ENCODE measurements at places on chromosomes 12 and 14. TPM values are rescaled to one million over a fixed set of nuclear protein-coding genes. Genes with fewer than 3 reads are reported as not detected.

Gene PEBP1
- 344 TPM for polyA plus RNA-seq

Gene OTOGL
- not detected for polyA plus RNA-seq

Gene LYZ
- 0.09 TPM for polyA plus RNA-seq

Gene C3AR1
- polyA plus RNA-seq: 6.5 TPM

Gene RNF212B
- not detected for polyA plus RNA-seq

GRCh38 chr12:4849115-4849541 lies 60.6 kb upstream of the KCNA1 start:
- H3K27me3 ChIP-seq: no peaks in the 10 kb centered on the region
- no peak for DNase-seq
- H3K27ac ChIP-seq: no peak overlapping the region
- no peak overlapping the region for H3K4me3 ChIP-seq
- no peaks in the 10 kb centered on the region for H3K36me3 ChIP-seq

DNA sequence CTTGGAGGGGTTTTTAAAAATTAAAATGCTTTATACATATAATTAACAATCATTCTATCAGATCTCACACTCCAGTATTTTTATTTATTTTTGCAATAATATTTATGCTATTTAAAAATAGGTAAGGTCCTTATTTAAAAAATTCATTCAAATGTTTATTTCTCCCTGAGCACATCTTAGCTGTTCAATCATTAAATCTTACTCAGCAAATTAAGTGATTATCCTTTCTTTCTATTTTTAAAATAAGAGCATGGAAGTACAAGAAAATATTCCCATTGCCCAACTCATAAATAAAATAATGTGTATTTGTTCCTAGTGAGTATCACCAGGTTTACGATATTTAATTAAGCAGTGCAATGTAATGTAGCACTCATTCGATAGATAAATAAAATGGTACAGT lies 357.2 kb upstream of the RPL10L start:
- DNase-seq: no peak
- H3K36me3 ChIP-seq: no peaks in the 10 kb centered on the region
- no peaks in the 10 kb centered on the region for H3K4me1 ChIP-seq
- no peak overlapping the region for H3K4me3 ChIP-seq
- no peaks in the 10 kb centered on the region for H3K27me3 ChIP-seq

GRCh38 chr14:36426836-36427235 lies 93.2 kb downstream of the NKX2-1 start:
- H3K27me3 ChIP-seq: peaks cover 20% of the 10 kb centered on the region
- no peaks in the 10 kb centered on the region for H3K4me1 ChIP-seq
- no peaks in the 10 kb centered on the region for H3K36me3 ChIP-seq
- H3K4me3 ChIP-seq: no peak overlapping the region
- no peak overlapping the region for H3K27ac ChIP-seq

DNA sequence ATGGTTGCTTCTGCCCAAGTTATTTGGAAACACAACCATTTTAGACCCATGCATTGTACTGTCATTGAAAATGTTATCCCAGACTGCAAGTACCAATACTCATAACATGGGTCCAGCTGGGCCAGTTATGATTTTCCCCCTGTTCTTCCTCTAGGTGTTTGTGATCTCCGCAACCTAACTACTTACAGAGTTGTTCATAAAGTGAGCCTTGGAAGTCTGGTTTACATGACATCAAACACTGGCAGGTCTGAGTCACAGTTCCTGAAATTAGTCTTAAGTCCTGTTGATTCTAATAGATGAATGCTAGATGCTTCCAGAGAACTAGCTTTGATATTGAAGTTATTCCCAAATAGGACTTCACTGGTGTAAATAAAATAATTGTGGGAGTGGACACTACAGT lies 487.0 kb downstream of the MED13L start:
- DNase-seq: no peak
- H3K4me3 ChIP-seq: no peak overlapping the region
- no peak overlapping the region for H3K27ac ChIP-seq

DNA sequence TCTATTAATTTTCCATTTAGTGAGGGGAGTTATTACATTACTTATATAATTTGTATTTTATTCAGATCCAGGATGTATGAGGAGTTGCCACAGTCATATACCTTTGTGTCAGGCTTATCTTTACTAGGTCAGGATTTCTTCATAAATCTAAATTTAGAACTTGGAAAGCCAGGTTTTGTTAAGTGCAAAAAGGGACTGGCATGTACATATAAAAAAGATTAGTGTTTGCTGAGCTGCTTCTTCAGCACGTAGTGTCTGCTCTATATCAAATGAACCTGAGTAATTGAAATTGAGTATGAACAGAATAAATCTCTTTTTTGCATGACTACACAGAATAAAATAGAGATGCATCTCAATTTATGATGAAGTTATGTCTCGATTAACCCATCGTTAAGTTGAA lies 157.4 kb downstream of the NUBPL start:
- no peak overlapping the region for H3K4me3 ChIP-seq
- H3K4me1 ChIP-seq: peaks cover 2% of the 10 kb centered on the region
- H3K36me3 ChIP-seq: peaks cover 30% of the 10 kb centered on the region
- DNase-seq: no peak
- no peak overlapping the region for H3K27ac ChIP-seq

DNA sequence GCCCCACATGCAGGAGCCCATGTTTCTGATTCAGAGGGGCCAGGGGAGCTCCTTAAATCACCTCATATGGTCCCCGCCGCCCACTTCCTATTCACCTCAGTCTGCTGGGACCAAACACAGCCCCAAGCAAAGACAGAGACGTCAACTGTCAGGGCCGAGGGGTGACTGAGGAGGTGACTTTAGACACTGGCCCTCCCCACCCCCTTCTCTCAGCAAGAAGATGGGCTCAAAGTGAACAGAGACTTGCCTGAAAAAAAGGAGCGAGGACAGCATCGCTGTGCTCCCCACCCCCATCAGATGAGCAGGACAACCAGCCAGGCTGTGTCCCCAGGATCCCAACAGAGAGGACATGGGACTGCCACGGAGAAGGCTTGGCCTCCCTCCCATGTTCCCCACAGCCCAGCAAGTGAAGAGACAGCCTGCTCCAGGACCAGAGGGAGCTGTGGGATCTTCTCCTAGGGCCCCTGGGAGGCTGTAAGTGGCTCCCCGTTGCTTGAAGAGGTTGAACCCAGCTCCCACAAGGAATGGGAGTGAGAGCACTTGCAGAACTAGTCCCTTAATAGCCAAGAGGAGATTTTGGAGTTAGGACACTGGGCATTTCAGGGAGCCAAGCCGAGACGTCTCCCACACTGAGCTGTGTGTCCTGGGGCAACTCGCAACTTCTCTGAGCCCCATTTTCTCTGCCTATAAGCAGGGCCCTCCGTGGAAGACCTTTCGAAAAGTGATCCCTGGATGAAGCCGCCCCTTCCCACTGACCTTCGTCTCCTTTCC lies 1.3 kb upstream of the KRT79 start:
- DNase-seq: no peak
- H3K4me3 ChIP-seq: no peak overlapping the region
- peaks cover 1% of the 10 kb centered on the region for H3K27me3 ChIP-seq
- peaks cover 39% of the 10 kb centered on the region for H3K4me1 ChIP-seq
- peak overlapping the region; percentile 90 for H3K27ac ChIP-seq

DNA sequence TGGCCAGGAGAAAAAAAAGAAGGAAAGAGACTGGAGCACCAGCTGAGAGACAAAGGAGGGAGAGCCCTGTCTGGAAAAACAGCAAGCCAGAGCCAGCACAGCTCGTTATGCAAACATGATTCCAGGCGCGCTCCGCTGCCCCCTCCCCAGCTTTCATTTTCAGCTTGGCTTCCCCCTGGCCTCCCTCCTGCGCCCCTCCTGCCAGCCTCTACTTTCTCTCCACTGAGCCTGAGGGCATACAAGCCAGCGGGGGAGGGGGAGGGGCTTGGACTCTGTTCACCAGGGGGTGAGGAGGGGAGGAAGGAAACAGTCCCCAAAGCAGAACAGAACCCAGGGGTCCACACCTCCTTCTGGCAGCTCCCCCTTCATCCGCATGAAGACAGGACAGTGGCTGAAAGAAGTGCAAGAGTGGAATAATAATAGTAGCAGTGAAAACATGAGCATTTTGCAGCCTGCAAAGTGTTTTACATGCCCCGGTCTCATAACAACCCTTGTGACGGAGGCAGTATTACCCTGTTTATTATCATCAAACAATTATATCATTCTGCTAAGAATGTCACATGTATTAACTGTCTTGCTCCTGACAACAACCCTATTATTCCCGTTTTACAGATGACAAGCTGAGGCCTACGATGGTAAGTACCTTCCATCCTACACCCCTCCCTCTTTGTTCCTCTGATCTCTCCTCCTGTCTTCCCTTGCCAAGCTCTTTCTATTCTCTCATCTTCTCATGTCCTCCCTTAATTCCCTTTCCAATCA lies 24.2 kb downstream of the SMUG1 start:
- H3K27ac ChIP-seq: no peak overlapping the region
- peaks cover 16% of the 10 kb centered on the region for H3K27me3 ChIP-seq
- H3K36me3 ChIP-seq: no peaks in the 10 kb centered on the region
- no peak overlapping the region for H3K4me3 ChIP-seq
- H3K4me1 ChIP-seq: peaks cover 1% of the 10 kb centered on the region

DNA sequence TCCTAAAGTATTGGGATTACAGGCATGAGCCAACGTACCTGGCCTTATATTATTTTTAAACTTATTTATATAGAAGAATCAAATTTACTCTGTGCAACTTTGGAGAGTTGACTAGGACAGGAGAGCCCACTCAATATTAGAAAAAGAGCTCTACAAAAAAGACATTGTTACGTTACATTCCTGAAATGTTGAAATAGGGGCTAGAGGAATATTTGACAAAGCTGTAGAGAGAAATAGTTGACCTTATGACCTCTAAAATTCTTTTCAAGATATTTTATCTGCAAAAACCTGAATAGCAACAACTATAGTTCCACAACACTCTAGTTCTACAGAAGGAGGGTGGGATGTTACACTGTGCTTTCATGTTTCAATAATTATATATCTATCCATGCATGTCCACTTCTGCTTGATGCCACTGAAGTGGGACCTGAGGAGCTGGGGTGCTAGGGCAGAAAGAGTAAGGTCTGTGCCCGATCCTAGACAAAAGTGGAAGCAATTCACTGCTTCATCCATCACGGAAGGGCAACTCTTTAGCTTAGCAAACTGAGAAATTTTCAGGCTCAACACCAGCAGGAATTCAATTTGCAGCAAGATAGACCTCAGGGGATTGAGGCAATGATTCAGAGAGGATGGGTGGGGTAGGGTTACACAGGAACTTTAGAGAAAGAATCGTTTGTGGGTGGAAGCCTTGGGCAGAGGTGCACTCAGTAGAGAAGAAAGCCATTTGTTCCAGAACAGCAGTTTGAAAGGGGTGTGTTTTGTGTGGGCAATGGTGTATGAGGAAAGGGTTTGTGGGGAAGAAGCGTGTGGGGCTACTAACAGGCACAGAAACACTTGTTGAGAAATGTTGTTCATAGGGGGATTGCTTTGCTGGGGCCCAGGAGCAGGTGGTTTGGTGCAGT lies 16.0 kb upstream of the RNASE10 start:
- H3K27ac ChIP-seq: peak overlapping the region; percentile 92
- H3K4me3 ChIP-seq: peak overlapping the region; percentile 64
- H3K4me1 ChIP-seq: peaks cover 72% of the 10 kb centered on the region
- no peaks in the 10 kb centered on the region for H3K36me3 ChIP-seq

DNA sequence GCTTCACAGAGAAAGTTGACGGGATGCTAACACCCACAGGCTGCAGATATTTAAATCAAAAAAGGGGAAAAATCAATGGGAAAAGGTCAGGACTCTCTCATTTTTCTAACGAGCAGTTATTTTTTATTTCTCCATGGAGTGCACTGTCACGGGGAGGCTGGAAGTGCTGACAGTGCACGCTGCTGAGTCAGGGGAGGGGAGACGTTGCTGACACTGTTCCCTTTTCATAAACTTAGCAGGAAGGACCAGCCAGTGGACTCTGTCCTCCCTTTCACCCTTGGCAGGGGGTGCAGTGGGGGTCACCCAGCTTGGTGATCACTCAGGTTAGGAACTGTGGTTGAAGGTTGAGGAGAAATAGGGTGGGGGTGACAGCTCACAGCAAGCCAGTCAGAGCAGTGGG lies 65.6 kb upstream of the FUT8 start:
- DNase-seq: no peak
- no peaks in the 10 kb centered on the region for H3K27me3 ChIP-seq
- peaks cover 4% of the 10 kb centered on the region for H3K36me3 ChIP-seq
- H3K4me1 ChIP-seq: peaks cover 9% of the 10 kb centered on the region

DNA sequence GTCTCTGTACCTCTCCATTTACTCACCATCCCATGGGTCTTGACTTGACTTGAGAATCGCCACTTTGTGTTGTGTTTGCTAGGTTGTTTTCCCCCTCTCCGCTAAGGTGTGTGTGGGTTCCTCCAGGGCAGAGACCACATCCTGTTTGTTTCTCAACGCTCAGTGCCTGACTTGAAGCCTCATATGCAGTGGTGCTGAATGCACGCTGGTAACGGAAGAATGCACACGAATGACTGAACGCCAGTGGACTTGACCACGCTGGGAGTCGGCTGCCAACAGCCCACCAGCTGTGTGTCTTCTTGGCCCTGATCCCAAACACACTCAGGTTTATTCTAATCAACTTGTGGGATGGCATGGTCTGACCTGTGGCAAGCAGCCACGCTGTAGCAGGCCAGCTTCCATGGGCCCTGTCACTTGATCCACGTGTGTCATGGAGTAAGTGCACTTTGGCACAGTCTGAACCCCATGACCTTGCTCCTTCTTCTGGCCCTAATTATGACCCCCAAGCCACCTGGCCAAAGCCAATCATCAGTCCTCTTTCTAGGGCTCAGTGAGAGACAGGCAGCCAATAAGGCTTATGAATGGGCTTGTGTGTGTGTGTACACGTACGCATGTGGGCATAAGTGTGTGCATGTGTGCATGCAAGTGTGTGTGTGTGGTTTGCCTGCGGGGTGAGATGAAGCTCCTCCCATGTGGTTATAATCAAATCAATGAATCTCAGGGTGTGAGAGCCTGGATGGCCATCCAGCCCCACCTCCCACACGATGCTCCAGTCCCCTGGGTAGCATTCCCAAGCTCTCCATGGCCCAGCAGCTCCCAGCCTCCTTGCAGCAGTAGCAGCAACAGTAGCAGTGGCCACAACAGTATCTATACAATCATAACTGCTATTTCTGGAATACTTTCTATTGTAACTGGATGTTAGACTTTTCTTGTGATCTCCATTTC lies 6.4 kb upstream of the TC2N start:
- peak overlapping the region; percentile 99 for H3K27ac ChIP-seq
- H3K4me3 ChIP-seq: peak overlapping the region; percentile 91
- no peaks in the 10 kb centered on the region for H3K27me3 ChIP-seq
- peaks cover 97% of the 10 kb centered on the region for H3K4me1 ChIP-seq

DNA sequence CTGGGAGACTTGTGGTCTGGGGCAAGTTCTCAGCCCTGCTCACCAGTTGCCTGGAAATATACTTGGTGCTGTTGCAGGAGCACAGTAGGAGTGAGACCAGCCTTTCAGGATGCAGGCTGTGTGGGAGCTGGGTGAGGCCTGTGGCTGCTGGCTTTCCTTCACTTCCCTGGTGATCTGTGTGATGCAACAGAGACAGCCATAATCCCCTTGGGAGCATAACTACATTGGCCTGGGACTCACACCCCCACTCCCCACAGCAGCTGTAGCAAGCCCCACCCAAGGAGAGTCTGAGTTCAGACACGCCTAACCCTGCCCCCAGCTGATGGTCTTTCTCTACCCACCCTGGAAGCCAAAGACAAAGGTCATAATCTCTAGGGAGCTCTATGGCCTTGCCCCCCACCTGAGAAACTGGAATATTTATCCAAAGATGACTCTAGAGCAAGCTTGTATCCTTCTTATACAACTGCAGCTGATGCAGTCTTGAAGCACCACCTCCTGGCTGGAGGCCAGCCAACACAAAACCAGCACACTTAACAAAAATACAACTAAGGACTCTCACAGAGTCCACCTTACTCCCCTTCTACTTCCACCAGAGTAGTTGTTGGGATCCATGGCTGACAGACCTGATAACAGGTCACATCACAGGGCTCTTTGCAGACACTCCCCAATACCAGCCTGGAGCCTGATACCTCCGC lies 190.4 kb upstream of the CPNE8 start:
- peaks cover 10% of the 10 kb centered on the region for H3K27me3 ChIP-seq
- DNase-seq: no peak
- H3K36me3 ChIP-seq: no peaks in the 10 kb centered on the region
- no peaks in the 10 kb centered on the region for H3K4me1 ChIP-seq
- no peak overlapping the region for H3K4me3 ChIP-seq
- no peak overlapping the region for H3K27ac ChIP-seq

Measured in naive thymus-derived CD8-positive, alpha-beta T cell (primary cell).